ENCODE measurements at places on chromosomes 12 and 14. TPM values are rescaled to one million over a fixed set of nuclear protein-coding genes. Genes with fewer than 3 reads are reported as not detected.

FBXO33 gene
- polyA plus RNA-seq: 6.3 TPM

C12orf54 gene
- polyA plus RNA-seq: 1.9 TPM

OAS1 gene
- 5.8 TPM for polyA plus RNA-seq

RNFT2 gene
- polyA plus RNA-seq: 0.57 TPM

KIF21A gene
- 18.8 TPM for polyA plus RNA-seq

GARIN6 gene
- polyA plus RNA-seq: not detected

FBXO34 gene
- polyA plus RNA-seq: 12.2 TPM

AJUBA gene
- polyA plus RNA-seq: 88.5 TPM

GRCh38 chr12:108367436-108367835, 28.3 kb upstream of the CMKLR1 start:
- no peak for DNase-seq

- DNase-seq: no peak
Observed at GRCh38 chr12:65827827-65828231, 3.5 kb downstream of the HMGA2 start.

- no peak for DNase-seq
Observed at GRCh38 chr12:104164634-104165033, 26.6 kb upstream of the NFYB start.

DNA sequence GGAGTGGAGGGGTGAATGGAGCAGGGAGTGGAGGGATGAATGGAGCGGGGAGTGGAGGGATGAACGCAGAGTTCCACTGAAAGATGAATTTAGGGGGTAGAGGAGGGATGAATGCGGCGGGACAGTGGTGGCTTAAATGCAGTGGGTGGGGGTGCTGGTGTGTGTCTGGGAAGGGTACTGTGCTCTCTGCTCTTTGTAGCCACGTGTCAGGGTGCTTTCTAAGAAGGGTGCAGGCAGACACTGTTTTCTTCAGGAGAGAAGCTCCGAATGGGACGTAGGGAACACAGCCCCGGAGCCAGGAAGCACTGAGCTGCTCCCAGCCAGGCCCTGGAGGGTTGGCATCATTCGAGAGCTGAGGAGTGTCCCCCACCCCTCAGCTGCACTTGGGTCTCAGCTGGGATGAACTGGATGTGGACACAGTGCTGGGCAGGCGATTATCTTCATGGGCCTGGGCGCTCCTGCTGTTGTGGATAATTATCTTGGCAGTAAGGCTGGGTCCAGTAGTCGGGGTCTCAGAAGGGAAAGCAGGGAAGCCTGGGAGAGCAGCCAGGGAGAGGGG, 9.5 kb upstream of the CEP170B start:
- DNase-seq: no peak

DNA sequence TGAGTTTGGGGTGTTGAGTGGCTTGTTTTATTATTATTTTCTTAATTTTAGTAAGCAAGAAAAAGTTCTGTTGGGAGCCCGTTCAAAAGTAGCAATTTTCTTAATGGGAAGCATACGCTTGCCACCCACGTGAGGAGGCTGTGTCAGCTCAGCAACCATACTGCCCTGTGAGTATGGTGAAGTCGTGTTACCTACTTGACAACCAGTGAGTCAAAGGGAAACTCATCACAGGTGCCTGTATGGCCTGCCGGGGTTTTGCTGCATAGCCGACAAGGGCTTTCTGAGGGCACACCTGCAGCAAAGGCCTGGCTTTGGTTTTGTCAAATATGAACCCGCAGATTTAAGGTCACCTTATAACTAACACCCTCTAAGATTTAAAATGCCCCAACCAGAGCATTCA, 31.1 kb downstream of the PITPNM2 start:
- DNase-seq: no peak

GRCh38 chr12:55875704-55876467, 33.1 kb upstream of the MMP19 start:
- no peak for DNase-seq

GRCh38 chr14:63659726-63660125, 18.1 kb upstream of the WDR89 start:
- DNase-seq: peak; percentile 64

- no peak for DNase-seq
Observed at GRCh38 chr14:23356662-23357061, 4.0 kb upstream of the SLC22A17 start.

- DNase-seq: no peak
Observed at GRCh38 chr14:73762375-73762822, 48.2 kb upstream of the PNMA1 start.

GRCh38 chr14:86013641-86014040, 483.7 kb downstream of the FLRT2 start:
- no peak for DNase-seq

DNA sequence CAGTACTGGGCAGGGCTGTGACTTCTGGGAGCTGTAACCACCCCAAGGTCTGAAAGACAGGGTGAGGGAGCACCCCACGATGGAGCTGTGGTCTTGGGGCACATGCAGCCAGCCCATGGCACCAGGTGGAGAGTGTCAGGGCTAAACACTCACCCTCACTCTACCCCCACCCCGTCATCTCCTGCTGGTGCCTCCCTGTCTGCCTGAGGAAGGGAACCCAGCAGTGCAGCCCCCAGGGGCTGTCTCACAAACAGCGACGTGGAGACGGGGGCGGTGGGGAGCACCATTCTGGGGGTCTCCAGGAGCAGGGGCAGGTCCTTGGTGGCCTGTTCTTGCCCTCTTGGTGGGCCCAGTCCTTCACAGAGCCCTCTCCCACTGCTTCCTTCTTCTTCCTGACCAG, 63.5 kb downstream of the ERH start:
- DNase-seq: no peak

DNA sequence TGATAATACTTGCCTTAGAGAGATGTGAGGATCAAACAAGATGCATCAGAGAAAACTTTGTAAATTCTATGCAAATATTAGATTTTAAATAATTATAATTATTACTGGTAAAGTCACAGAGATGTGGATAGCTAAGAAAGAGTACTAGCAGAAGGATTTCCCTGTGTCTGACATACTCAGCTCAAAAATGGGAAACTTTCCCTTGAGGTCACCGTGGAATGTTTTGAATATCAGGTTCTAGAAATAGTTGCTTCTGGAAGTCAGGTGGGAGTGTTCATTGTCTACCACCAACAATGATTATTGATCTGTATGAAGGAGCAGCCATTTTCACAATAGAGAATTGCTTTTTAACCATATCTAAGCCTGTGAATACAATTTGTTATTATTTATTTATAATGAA, 71.7 kb downstream of the FLRT2 start:
- no peak for DNase-seq

DNA sequence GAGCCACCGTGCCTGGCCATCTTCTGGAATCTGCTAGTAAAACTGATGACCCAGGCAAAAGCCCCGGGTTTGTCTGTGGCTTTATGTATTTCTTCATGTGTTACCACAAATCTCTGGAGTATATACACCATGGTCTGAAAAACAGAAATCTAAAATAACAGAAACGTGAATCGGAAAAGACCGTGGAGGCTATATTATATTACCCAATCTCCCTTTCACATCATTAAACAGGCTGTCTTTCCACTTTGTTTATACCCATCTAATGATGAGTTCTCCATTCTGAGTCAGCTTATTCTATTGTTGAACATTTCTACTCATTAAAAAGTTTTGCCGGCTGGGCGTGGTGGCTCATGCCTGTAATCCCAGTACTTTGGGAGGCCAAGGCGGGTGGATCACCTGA, 9.5 kb upstream of the AJUBA start:
- no peak for DNase-seq

DNA sequence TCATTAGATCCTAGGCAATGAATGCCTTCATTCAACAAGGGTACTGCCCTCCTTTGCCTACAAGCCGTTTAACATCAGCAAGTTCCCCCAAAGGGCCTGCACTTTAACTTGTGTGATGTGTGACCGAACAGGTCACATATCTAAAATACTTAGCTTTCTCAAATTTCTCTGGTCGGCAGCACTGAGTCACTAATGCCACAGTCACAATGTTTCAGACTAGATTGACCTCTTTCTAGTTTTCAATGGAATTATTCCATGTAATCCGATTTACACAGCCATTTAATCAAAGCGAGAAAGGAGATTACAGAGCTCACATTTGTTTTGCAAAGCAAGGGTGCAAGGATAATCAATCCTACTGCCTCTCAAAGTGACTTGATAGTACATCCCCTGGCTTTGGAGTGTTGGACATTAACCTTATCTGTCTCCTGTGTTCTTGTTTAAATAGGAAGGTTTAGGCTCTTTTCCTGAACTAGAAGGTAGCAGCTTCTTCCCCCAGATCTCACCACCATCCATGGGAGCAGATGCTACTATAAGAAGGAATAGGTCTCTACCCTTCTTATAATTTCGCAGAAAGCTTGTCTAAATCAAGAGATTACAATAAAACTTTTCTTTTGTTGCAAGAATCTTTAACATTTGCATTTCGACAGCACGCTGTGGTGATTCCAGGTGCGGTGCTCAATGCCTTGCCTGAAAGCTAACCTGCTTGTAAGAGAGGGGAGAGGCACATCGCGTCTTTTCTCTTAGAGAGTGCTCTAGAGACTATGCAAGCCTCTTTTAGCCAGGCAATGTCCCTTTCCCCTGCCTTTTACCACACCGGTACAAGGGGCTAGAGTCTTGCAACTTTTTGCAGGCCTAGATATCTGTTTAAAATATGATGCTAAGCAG, 1.8 kb downstream of the KITLG start:
- no peak for DNase-seq

DNA sequence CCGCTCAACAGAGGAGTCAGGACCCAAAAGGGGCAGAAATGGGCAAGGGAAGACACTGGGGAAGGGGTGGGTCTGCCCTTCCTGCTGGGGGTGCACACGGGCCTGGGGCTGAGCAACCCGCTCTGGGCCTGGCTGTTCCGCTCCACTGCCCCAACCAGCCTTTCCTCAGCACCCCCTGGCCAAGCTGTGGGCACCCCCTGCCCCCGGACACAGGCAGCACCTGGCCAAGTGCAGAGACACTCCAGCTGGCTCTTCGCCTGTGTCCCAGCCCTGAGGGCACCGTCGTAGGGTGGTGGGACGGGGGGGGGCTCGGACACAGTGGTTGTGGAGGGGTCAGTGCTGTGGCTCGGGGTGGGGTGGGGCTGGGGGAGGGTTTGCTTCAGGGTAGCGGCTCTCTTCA, 10.3 kb downstream of the PACS2 start:
- no peak for DNase-seq

DNA sequence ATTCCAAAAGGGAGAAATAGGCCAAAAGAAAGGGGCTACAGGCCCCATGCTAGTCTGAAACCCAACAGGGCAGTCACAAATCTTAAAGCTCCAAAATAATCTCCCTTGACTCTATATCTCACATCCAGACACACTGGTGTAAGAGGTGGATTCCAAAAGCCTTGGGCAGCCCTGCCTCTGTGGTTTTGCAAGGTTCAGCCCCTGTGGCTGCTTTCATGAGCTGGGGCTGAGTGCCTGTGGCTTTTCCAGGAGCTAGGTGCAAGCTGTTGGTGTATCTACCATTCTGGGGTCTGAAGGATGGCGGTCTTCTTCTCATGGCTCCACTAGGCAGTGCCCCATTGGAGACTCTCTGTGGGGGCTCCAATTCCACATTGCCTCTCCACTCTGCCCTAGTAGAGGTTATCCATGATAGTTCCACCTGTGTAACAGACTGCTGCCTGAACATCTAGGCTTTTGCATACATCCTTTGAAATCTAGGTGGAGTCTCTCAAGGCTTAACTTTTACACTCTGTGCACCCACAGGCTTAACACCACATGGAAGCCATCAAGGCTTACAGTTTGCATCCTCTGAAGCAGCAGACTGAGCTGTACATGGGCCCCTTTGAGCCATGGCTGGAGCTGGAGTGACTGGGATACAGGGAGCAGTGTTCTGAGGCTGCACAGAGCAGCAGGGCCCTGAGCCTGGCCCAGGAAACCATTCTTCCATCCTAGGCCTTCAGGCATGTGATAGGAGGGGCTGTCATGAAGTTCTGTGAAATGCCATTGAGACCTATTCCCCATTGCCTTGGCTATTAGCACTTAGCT, 66.5 kb upstream of the ABCD2 start:
- no peak for DNase-seq

DNA sequence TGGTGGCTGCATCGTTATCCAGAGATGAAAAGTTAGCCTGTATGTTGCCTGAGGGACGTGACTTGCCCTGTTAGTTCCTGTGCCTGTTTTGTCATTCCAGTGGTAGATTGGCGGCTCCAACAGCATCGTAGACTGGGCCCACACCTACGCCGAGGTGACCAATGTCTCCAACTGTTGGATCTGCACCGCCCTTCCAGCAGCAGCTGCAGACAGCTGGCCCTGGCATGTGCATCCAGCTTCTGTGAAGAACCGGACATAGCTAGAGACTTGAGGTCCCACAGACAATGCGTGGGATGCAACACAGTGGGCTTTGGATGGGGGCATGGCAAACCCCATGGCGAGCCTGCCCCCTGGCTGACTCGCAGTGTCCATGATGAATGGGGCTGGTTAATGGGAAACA, 93.0 kb upstream of the TMPO start:
- no peak for DNase-seq

GRCh38 chr12:66813137-66813892, 134.4 kb upstream of the GRIP1 start:
- peak; percentile 69 for DNase-seq

DNA sequence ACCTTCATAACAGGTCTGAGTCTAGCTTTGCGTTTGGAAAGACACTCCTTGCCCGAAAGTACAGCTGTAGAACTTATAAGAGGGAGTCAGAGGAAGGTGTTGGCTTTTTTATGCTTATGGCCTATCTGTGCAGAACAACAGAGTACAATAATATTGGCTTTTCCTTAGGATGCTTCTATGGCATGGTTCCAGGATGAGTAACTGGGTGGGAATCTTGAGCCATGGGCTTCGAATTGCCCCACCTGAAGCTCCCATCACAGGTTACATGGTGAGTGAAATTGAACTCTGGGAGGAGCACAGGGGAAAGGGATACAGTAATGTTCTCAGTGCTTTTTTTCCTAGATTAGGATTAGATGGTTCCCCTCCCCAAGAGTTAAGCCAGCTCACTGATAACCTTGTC, 13.0 kb downstream of the PARP2 start:
- DNase-seq: peak; percentile 11

GRCh38 chr12:13104409-13104808, 942 bp upstream of the GSG1 start:
- no peak for DNase-seq

- no peak for DNase-seq
Observed at GRCh38 chr12:92098594-92099380, 46.9 kb downstream of the BTG1 start.

- DNase-seq: peak; percentile 31
Observed at GRCh38 chr12:127257366-127257935, 1009.5 kb upstream of the TMEM132C start.

- no peak for DNase-seq
Observed at GRCh38 chr12:131776237-131776889, 51.8 kb upstream of the MMP17 start.

GRCh38 chr14:45199230-45199629, 53.8 kb downstream of the MIS18BP1 start:
- DNase-seq: peak; percentile 38

All from mammary epithelial cell (primary cell).